T-helper 17 cell (primary cell): ENCODE measurements at places on chromosomes 13 and 19.

GRCh38 chr13:107250628-107251027 is 682.7 kb upstream of the ARGLU1 start:
- no peak for DNase-seq

GRCh38 chr13:111312944-111313590 is 7.4 kb upstream of the TEX29 start:
- no peak for DNase-seq

GRCh38 chr13:35909837-35910540 is 221.2 kb downstream of the DCLK1 start:
- no peak for DNase-seq

GRCh38 chr19:17487284-17488121 is 17.2 kb downstream of the SLC27A1 start:
- DNase-seq = no peak

DNA sequence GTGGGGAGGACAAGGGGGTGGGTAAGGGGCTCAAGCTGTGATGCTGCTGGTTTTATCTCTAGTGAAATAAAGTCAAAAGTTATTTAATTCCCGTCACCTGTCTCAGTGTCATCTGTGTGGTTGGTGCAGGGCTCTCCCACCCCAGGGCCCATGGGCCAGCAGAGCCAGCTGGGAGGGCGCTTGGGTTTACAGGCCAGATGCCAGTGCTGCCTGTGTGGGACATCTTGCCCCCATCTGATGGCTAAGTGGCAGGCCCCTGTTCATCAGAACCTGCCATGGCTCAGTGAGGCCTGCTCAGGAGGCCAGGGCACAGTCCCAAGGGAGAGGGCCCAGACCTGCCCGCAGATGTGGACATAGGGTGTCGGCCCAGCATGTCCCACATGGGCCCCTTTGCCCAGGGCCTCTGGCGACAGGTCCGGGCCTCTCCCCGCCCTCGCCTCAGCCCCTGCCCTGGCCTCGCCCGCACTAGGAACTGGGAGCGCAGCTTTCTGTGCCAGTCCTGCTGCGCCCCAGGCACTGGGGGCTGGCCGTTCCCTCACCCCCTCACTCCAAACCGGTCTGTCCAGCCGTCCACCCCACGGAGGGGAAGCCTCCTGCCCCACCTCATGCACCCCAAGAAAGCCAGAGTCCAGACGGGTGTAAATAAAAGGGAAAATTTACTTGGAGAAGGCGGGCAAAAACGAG is 5.3 kb downstream of the ZNF296 start:
- no peak for DNase-seq

DNA sequence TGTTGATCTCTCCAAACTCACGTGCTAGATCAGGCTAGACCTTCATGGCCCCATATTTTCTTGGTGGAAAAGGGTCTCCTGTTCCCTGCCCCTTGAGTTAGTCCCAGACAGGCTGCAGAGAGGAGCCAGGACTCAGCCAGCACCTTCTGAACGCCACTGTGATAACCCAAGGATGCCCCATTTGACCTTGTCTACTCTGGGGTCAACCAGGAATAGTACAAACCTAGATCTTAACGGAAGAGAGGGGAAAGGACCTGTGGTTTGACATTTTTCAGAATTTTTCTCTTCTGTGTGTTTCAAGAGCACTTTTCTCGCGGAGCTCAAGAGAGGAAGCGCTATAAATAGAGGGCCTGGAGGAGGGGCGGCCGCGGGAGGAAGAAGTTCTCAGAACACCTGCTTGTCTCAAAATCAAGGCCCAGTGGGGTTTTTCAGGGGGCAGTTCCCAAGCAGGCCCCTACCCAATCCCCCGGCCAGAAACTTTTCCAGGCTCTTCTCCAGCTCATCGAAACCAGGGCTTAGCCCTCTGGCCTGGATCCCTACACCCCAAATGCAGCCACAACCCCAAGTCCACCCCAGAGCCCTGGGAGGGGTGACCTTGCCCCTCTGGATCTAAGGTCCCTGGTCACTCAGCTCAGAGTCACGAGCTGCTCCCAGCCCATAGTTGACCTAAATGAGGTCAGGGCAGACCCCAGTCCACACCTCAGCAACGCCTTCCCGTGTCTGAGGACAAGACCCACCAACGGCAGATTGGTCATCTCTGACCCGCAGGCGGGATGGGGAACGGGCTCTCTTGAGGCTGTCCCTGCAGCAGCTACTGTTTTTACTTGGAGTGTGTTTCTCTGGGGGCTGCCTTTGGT is 75.6 kb upstream of the TM9SF2 start:
- no peak for DNase-seq

- DNase-seq = no peak
Measured at GRCh38 chr13:47798906-47799305, 202.2 kb downstream of the SUCLA2 start.
